Lung (tissue), 17 donors: ENCODE measurements at places on chromosomes 6 and 20.

GRCh38 chr20:59987135-59987534, 28.9 kb downstream of the CDH26 start:
- DNase-seq: no peak

GRCh38 chr6:163438940-163439335, 24.4 kb downstream of the QKI start:
- no peak for DNase-seq

DNA sequence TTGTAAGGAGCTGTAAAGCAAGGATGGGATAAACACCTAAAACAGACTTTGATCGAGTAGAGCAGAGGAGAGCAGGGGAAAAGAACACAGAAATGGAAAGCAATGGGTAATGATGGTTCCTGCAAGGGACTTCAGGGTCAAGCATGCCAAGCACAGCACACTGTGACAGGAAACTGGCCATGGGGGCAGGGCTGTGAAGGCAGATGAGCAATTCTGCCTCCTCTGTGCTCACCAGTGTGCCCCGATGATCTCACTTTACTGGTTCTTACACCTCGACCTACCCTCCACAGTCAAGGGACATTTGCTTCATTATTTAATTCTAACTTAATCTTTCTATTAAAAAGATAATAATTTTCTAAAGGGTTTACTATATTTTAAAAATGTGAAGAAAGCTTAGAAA, 21.6 kb upstream of the MYB start:
- DNase-seq: no peak

- peak; percentile 58 for DNase-seq
Measured at GRCh38 chr6:136526196-136526930, 23.9 kb downstream of the MAP7 start.

- no peak for DNase-seq
Measured at GRCh38 chr6:163309491-163310026, 105.0 kb upstream of the QKI start.

GRCh38 chr20:40680161-40680959, 8.7 kb downstream of the MAFB start:
- DNase-seq: peak; percentile 79

GRCh38 chr6:45226081-45226480, 102.0 kb upstream of the RUNX2 start:
- no peak for DNase-seq

DNA sequence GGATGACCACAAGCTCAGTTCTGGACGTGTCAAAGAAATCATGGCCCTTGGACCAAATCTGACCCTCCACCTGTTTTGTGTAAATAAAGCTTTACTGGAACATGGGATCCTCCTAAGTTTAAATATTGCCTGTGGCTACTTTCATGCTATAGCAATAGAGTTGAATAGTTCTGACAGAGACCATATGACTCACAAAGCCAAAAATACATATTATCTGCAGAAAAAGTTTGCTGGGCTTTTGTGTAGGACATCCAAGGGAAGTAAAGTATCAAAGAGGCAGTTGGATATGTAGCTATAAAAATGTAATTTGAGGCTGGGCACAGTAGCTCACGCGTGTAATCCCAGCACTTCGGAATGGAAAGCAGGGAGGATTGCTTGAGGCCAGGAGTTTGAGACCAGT, 78.9 kb downstream of the TOX2 start:
- DNase-seq: no peak

DNA sequence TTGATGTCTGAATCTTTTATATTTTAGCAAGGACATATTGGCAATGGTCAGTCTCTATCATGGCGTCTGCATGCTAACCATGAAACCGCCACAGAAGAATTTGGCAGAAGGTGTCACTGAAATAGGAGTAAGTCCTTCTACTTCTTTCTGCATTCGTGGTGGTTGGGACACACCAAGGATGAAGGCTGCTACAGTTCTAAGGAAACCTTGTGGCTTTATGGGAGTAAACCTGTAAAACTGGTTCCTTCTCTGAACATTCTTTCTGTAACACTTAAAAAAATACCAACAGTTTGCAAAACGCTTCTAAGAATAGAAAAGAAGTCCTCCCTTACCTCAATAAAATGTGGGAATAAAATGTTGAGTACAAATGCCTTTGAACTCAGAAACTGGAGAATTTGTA, 195.3 kb downstream of the SLC24A3 start:
- DNase-seq: peak; percentile 29

- DNase-seq: no peak
Measured at GRCh38 chr6:106275692-106276091, 49.9 kb downstream of the ATG5 start.

DNA sequence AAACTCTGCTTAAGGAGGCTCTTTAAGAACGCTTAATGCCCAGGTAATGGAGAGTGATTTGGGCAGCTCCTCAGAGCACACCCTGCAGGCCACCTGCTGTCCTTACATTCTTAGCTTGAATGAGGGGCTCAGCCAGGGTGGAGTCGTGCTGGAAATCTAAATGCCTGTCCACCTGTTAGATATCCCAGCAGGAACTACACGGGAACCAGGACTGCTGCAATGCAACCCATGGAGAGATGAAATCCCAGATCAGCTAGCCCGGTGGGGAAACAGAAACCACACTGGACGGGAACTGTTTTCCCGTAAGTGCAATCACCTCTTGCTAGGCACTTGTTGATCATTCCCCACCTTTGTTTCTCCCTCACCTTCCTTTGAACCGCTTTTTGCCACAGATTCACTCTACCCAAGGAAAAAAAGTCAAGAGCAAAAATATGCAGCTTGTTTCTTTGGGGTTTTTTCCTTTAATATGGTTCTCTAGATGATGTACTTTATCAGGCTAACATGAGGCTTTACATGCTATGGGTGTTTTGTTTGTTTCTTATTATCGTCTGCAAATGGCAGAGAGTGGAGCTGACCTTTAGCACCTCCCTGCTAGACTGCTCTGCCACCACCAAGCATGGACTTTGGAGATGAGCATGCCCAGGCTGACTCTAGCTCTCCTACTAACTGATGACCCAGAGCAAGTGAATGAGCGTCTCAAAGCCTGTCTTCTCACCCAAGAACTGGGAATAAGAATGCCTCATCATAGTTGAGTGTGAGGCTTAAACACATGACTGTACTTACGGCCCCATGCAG, 125.9 kb upstream of the TNFAIP3 start:
- DNase-seq: no peak
